ENCODE measurements at places on chromosomes 5 and 9.

GRCh38 chr5:6360323-6361072, 17.8 kb downstream of the MED10 start:
- DNase-seq, result no peak

DNA sequence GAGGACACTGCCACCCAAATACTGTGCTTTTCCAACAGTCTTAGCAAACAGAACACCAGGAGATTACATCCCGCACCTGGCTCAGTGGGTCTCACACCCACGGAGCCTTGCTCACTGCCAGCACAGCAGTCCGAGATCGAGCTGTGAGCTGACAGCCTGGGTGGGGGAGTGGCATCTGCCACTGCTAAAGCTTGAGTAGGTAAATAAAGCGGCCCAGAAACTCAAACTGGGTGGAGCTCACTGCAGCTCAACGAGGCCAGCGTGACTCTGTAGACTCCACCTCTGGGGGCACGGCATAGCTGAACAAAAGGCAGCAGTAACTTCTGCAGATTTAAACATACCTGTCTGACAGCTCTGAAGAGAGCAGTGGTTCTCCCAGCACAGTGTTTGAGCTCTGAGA, 28.8 kb downstream of the EPB41L4A start:
- no peak for DNase-seq

- no peak for DNase-seq
Measured at GRCh38 chr9:34759432-34760134, 49.6 kb upstream of the CCL21 start.

DNA sequence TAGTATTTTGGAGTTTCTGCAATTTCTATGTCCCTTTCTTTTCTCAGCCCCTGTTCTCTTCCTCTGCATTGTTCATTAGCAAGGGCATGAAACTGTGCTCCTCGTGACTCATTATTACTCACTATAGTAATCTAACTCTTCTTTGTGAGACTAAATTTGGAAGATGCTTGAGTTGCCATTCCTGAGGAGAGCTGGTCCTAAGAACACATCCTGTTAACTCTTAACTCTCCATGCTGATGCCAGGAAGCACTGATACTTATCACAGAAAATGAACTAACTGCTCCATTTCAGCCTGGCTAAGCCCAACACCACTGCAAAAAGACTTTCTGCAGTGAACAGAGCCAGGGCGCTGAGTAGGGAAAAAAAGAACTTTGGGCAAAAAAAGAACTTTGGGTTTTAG, 10.6 kb upstream of the CSNK1A1 start:
- no peak for DNase-seq

GRCh38 chr9:126429190-126429589, 102.6 kb downstream of the MVB12B start:
- DNase-seq, result no peak

DNA sequence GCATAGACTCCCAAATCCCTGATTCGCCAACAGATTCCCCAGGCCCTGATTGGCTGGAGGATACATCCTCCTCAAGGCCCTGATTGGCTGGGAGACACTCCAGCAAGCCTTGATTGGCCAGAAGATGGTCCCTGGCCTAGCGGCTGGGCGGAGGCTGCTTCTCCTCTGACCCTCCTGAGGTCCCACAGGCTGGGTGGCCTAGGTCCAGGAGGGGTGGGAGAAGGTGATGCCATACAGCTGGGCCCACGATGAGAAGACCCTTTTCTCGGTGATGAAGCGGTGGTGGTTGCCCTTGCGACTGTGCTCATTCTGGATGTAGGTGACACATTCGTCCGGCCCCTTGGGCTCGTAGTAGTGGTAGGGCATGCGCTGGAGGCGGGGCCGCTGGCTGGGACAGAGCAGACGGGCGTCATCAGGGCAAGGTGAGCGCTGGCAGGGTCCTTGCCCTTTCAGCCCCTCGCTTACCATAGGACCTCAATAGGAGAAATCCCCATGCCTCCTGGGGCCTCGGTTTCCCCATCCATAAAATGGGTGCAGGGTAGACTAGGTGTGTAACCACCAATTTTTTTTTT, 9.0 kb upstream of the AK1 start:
- DNase-seq, result no peak

DNA sequence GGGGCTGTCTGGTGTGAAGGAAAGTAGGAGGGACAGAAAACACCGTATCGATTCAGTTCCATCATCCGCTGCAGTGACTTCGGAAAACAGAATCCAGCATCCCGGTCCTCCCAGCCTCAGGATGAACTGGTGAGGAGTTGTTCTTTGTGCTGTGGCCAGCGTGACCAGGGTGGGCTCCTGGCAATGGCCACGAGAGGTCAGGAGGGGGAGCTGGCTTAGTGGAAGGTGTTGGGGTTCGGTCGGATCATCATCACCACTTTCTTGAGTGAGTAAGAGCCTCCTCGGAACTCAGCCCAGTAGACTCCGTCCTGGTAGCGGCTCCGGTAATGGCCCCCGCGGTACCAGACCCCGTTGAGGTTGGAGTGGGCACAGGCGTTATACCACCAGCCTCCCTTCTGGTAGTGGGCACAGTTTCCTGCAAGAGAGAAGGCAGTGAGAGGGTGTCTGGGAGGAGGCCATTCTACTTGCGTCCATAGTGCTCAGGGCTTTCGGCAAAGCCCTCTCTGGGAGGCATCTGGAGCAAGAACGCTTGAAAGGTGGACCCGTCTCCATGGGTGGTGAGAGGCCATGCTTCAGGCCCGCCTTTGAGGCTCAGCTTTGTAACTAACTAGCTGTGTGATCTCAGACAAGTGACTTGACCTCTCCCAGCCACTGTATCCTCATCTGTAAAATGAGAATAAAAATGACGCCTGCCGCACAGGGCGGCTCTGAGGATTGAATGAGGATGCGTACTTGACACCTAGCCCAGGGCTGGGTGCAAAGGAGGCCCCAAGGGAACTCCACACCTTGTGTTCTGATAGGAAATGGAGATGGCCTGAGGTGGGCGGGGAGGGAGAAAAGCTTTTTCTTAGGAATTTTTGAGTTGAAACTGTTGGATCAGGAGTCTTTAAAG, 33.5 kb downstream of the ANGPTL2 start:
- no peak for DNase-seq

DNA sequence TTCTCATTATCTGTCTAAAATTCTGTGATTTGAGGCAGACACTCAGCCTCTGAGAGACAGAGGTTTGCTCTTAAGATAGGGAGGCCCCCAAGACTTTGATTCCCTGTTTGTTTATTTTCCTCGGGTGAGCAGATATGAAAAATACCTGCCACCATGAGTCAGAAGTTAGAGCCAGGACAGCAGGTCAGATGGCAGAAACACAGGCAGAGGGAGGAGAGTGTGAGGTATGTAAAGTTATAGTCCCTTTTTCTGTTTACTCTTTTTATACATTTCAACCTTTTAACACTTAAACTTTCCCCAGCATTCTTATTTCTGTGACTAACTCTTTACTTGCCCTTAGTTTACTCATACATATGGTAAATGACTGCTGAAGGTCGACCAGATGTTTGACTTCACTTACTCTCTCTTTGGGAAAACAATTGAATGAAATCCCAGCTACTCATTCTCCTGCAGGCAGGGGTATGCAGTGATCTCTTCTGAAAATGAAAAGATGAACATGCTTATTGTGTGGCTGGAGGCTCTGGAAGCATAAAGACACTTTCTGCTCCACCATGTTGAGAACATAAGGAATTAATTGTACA, 383.8 kb downstream of the NTRK2 start:
- no peak for DNase-seq

GRCh38 chr5:59562756-59563389, 330.7 kb downstream of the PDE4D start:
- peak; percentile 23 for DNase-seq

- DNase-seq, result no peak
Measured at GRCh38 chr5:139141446-139142204, 56.5 kb downstream of the SIL1 start.

GRCh38 chr9:13967438-13967837, 346.5 kb downstream of the NFIB start:
- DNase-seq, result no peak

- no peak for DNase-seq
Measured at GRCh38 chr5:155938051-155938450, 388.9 kb upstream of the SGCD start.

GRCh38 chr5:103428923-103429322, 133.7 kb downstream of the NUDT12 start:
- no peak for DNase-seq

DNA sequence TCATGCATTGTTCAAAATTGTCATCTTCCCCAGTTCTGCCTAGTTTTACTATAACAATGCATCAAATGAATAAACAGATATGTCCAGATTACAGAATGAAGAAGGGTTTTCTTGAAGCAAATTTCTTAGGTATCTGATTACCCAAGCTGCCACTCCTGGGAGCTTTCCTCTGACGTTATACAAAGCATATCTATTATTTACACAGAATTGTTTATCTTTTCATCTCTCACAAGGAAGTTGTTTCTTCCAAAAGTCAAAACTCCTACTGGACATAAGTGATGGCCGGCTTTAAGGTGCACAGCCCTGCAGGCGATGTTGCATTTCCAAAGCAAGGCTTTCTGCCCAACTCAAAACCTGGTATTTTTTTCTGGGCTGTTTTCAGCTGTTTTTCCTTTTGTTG, 73.4 kb upstream of the ANKH start:
- no peak for DNase-seq

DNA sequence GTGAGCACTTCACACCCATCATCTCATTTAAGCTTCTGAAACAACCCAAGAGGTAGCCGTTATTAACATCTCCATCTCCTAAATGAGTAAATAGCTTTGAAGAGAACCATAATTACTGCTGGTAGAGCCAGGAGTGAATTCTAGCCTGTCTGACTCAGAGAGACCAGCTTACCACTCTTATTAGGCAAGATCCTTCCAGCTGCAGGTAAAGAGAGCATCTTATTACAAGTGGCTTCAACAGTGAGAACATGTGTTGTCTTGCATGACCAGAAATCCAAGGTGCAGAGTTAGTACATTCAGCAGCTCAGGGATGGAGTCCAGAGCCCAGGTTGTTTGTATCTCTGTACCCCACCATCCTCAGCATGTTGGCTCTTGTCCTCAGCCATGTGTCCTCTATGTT, 10.9 kb upstream of the AFAP1L1 start:
- no peak for DNase-seq

- no peak for DNase-seq
Measured at GRCh38 chr5:43021151-43021550, 19.0 kb downstream of the ANXA2R start.

GRCh38 chr5:42666869-42667268, 89.7 kb upstream of the CCDC152 start:
- no peak for DNase-seq

DNA sequence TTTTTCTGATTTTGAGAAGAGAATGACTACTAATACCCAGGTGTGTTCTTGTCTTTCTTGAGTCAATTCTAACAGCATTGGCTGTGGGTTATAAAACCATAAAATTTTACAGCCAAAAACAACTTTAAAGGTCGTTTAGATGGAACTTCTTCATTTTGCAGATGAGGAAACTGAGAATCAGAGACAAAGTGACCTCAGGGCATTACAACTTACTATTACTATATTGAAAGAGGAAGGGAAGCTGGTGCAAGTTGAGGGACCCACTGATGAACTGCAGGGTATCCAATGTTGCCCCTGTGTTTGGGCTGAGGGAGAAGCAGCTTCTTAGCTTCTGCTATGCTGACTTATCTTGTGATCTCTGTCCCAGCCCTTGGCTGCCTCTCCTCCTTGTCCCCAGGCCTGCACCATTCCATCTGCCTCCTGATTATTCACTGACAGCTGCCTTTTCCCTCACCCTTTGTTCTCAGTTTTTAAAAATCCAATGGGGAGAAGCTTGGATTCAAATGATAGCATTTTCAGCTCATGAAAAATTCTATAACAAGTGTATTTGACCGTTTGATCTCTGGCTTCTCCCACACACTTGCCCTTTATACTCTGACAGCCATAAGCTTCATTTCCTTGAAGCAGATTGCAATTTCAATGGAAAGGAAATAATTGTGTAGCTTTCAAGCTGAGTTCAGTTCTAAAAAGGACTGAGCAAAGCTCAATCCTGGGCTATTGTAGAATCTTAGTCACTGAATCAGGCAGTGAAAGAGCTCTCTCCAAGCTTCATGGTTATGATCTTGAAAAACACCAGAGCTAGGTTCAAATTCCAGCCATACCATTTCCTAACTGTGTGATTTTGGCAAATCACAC, 68.5 kb downstream of the TMC1 start:
- no peak for DNase-seq

GRCh38 chr5:126744836-126745235, 32.1 kb upstream of the LMNB1 start:
- DNase-seq, result no peak

DNA sequence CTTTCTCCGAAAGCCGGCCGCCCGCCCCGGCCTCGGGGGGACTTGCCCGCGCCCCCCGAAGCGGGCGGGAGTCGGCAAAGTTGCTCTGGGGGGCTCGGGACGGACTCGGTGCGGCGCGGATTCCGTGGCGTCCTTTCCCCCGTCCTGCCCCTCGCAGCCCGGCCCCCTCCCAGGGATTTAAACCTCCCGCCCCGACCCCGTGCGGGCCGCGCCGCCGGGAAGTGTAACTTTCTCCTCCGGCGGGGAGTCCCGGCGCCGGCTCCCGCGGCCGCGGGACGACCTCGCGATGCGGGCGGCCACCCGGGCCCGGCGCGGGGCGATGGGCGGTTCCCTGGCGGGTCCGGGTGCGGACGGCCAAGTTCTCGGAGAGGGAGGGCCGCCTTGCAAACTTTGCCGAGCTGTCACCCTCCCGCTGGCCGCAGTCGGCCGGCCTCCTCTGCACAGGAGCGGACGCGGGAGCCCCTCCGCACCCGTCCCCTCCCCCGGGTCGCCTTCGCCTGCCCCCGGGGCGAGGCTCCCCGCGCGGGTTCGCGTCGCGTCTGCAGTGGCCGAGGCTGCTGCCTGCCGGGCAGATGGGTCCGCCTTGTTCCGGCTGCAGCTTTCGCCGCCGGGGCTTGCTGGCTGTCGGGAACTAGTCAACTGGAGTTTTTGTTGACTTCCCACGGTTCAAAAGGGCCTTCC, 732 bp downstream of the PBX3 start:
- DNase-seq, result peak; percentile 50

DNA sequence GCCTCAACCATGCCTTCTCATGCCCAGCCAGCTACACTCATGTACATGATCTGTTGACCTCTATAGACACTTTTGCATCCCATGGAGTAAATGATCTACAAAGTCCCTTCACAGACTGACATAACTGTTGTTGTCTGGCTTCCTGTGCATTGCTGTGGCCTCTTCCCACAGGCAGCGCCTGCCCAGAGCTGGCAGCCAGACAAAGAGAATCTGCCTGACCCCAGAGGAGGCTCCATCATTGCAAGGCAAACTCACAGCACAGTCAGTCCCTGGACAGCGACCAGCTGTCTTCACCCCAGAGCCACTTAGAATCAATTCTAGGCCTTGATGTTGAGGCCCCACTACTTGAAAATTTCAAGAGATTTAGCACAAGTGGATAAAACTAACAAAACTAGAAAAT, 65.5 kb downstream of the INSYN2B start:
- DNase-seq, result no peak

- no peak for DNase-seq
Measured at GRCh38 chr9:99809586-99810319, 11.9 kb upstream of the NR4A3 start.
